Colonic mucosa (tissue), 4 donors: ENCODE measurements at places on chromosomes 4 and X.

DNA sequence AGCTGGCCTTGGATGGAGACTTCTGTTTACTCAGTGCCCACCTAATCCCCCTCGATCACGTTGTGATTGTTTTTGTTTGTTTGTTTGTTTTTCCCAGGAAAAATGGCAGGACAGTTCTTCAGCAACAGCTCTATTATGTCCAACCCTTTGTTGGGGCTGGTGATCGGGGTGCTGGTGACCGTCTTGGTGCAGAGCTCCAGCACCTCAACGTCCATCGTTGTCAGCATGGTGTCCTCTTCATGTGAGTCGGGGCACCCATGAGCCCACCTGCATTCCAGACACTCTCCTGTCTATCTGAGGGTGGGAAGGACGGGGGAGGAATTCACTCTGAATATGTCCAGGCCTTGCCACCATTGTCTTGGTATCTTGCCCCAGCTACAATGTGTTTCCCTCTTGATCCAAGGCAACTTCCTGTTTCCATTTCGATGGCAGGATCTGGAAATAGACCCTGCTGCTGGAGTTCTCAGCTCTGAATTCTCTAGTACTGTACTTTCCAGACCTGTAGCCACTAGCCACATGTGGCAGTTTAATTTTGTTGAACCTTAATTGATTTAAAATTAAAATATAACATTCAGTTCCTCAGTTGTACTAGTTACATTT, 10.5 kb downstream of the SLC34A2 start:
- DNase-seq, result no peak

DNA sequence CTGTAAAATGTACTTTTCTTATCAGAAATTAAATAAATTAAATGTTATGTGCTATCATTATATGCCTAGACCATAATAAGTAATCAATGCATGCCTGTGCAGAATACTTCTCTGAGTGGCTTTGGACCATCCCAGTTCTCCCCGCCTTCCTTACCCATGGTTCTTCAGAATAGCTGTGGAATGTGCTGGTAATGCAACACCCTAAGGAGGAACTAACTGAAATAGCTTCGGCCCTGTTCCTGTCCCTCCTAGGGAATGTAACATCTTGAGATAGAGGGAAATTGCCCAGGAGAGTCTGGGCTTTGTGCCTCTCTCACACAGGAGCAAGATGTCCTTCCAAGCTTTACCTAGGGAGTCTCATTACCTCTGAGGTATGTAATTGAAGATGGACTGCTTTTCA, 693.6 kb upstream of the HS3ST1 start:
- DNase-seq, result no peak

DNA sequence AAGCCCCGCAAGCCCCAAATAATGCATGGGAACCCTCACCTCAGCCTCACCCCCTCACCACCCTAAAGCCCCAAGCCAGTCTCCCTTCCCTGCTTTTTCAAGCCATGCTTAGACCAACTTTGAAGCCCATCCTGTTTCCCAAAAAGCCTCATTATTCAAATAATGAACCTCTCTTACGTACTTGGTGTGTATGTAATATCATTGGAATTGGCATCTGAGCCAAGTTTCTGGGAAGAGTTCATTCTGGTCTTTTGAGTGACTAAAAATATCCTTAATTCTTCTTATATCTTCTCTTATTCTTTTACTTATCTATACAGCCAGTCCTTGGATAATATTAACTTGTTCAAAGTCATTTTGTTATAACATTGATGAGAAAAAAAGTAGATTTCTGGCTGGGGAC, 875.8 kb upstream of the SLIT2 start:
- no peak for DNase-seq

DNA sequence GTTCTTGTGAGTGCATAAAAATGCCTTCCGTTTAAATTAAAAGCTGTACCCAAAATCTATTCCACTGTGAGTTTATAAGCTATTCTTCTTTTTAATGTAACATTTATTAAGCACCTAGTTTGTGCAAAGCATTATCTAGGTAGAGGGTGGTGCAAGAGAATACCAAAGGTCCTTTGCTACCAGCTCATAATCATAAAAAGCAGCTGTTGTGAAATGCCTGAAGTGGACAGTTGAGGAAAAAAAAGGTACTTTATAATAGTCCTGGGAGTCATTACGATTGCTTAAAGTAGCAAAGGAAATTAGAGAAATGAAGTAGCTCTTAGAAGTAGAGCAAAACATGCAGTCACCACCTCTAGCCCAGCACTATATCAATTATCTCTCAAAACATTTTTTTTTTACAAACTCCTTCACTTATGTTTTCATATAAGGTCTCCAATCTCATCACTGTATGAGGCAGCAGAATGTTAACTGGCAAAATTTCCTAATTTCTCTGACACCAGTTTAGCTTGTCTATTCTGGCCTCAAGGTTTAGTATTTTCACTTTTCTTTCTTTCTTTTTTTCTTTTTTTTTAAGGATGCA, 2.1 kb downstream of the MBNL3 start:
- DNase-seq, result no peak

DNA sequence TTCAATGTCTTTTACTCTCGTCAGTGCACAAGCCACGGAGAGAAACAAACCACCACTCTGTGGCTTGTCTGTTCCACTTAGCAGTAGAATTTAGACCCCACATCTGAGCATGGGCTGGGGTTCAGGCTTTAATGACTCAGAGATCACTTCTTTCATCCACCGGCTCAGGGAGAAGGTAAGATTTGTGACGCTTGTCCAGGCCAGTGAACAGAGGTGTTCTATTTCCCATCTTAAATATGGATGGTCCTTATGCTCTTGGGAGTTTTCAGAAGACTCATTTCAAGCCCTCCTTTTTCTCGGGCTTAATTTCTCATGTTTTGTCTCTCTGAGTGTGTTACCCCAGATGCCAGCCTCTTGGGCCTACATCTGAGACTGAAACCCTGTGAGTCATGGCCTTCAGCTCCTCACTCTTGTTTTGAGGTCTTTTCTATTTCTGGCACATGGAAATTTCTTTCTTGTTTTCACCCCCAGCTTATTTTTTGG, 127.4 kb upstream of the SFRP2 start:
- DNase-seq, result no peak

- DNase-seq, result no peak
These were observed 3.9 kb downstream of the ARL13A start for GRCh38 chrX:100973411-100973810.

DNA sequence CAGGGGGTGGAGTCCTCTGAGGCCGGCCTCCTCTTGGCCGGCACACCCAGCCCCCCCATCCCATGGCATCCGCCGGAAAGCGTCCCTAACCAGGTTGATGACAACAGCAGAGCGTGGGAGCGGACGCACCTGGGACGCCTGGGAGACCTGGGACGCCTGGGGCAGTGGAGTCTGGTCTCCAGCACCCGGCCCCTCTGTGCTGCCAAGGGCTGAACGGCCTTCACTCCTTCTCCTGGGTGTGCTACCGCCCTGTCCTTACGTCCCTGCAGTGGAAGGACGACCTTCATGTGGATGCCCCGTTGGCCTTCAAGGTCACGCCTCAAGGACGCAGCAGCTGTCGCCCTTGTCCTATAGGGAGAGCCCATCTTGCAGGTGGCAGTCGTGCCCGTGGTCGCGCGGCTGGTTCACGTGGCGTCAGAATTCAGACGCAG, 26.9 kb downstream of the NKX1-1 start:
- DNase-seq, result no peak

DNA sequence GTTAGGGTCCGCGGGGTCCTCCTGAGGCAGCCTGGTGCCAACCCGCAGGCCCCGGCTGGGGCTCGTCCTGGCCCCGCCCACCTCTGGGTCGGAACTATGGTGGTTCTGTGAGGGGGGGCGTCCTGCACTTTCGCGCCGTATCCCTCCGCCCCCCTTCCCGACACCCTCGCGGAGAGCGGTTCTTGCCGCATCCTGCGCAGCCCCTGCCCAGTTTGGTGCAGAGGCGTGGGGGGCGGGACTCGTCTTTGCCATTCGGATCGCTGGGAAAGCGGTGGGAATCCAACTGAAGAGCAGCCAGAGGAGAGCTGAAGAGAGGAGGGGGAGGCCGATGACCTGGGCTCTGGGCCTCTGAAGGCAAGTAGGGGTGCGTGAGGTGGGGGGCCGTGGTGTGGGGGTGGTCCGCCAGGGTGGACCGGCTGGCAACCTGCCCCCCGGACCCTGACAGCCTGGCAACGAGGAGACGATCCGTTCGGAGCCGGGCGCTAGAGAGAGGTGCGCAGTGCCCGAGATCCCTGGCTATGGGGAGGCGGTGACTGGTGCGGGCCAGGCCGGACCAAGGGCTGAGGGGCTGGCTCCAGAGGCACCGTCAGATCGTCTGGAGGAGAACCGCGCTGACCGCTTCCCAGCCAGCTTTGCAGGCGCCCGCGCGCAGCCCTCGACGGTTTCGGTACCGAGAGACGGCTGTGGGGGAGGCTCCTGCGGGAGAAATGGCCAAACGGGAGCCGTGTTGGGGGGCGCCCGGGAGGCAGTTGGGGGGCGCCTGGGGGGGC, at the start of gene GPRASP1:
TSS of gene GPRASP1 (plus strand) at position 242 of the 770 bp plus-strand sequence. CDS start 2,431 bp downstream, outside the sequence.
- peak; percentile 36 for DNase-seq

DNA sequence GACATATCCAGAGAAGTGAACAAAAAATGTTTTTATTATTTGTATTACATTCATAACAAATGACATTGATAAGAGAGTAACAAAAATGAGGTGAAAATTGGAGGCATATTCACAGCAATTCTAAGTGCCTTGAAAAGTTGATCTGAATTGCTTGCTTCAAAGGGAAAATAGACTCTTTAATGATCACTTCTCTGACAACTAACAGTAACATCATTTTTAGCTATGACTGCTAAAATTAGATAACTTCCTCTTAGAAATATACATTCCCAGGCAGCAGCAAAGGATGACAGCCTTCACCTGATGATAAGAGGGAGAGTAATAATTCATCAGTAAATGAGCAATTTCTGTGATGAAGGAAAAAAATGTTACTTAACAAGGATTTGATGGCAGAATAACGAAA, 472.5 kb downstream of the PCDH10 start:
- no peak for DNase-seq
